ENCODE measurements at places on chromosomes 1 and 21. TPM values are rescaled to one million over a fixed set of nuclear protein-coding genes. Genes with fewer than 3 reads are reported as not detected.

DNA sequence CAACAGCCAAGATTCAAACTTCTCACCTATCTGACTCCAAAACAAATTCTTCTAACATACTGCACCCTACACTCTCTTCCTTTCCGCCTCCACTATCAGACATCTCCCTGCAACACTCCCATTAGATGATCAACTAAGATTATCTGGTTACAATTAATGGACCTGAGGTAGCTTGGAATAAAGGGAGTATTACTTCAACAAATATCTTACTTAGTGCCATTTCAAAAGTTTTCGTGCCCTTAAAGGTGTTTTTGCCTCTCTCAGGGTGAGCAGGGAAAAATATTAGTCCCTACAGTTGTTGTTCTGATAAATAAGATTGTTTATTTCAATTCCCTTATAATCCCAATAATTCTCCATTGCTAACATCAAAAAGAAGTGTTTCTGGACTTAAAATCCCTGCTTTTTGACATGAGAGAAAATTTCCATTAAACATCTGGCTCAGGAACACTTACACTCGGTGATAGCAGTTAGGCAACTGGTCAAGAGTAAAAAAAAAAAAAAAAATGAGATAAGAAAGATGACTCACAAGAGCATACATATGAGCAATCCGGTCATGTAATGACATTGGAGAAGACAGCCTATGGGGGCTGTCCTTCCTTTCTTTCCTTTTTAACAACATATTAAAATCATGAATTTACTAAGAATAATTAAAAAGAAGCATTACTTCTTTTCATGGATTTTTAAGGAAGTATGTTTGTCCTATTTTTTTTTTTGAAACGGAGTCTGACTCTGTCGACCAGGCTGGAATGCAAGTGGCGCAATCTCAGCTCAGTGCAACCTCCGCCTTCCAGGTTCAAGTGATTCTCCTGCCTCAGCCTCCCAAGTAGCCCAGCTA is 7.6 kb downstream of the RSBN1 start:
- DNase-seq = no peak

- no peak for DNase-seq
Measured at GRCh38 chr1:246317332-246318035, 189.6 kb downstream of the SMYD3 start.

DNA sequence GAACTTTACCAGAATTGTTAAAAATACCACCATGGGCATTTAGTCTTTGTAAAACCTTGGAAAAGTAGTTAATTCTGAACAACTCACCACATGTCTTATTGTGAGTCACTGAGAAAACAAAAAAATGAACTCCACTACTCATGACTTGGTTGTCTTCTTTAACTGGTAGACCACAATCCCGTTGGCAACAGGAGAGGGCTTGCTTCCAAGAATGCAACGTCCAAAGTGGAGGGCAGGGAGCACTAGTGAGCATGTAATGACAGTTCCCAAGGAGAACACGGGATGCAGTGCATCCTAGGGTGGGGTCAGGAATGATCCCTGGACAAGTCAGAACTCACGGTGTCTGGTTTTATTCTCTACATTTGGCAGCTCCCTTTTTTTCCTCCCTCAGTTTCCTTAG is 15.2 kb upstream of the HMCN1 start:
- no peak for DNase-seq

GRCh38 chr1:7638078-7638477 is 133.0 kb upstream of the VAMP3 start:
- DNase-seq = no peak

GRCh38 chr1:204340081-204340889 is 19.4 kb downstream of the PLEKHA6 start:
- no peak for DNase-seq

GRCh38 chr1:115719285-115719684 is 49.2 kb downstream of the CASQ2 start:
- no peak for DNase-seq

- no peak for DNase-seq
Measured at GRCh38 chr1:197343663-197344273, 75.7 kb downstream of the CRB1 start.

DNA sequence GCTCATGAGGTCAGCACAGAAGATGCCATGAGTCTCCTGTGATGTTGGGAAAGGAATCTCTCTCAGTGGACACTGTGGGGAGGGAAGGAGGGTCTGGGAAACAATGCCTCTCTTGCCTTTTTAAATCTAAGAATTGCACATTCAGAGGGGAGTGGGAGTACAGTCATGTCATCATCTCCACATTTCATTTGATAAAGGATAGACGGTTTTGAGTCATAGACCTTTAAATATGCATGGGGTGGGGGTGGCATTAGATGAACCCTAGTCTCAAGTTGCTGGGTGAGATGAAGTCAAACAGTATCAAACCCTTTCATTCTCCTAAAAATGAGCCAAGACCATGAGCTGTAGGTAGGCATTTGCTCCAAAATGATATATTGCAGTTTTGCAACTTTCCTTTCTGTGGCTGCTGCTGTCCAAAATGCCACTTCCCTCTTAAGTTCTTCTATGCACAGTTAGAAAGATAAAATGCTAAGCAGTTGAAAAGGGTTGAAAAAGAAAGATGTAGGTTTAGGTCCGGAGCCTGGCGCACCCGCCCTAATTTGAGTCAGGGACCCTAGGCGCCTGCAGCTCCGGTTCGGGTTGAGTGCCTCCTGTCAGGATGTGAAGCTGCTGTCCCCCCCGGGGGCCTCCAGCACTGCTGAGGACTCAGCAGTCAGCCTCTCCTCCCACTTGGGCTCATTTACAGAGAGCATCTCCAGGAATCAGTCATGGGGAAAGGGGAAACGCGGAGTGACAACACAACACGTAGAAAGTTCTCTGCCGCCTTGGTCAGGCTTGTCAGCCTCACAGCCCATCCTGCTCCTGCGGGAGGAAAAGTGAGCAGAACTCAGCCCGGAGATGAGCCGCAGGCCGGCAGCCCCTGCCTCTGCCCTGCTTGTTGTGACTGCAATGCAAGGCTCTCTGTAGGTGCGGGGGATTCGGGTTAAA is 479.3 kb upstream of the RUNX1 start:
- DNase-seq = no peak

DNA sequence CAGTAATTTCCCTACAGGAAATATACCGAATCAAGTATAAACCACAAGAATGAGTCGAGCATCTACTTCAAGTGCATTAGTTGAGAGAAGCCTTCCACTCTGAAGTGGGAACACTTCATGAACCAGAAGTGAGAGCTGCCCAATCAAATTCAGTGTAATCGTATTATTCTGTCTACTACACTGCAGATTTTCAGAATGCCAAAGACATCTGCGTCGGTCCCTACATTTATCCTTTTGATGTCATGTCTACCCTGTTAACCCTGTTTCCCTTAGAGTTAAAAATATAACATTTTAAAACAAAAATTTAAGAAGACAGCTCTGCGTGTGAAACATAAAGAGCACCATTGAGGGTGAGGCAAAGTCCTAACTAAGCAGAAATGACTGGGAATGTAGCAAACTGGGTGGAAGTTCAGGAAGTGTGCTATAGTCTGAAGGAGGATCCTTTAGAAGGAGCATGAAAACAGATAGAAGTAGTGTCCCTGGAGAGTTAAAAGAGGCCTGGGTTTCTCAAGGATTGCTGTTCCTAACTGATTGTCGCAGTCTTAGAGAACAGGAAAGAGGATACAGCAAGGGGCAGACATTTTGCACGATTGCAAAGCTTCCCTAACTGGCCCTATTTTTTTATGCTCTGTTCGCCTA is 291.2 kb downstream of the PTPRC start:
- no peak for DNase-seq

GRCh38 chr1:202807451-202807925 is 733 bp downstream of the KDM5B start:
- no peak for DNase-seq

- DNase-seq = no peak
Measured at GRCh38 chr21:45644041-45644906, 749 bp downstream of the PCBP3 start.

- no peak for DNase-seq
Measured at GRCh38 chr1:78577257-78578100, 42.8 kb upstream of the IFI44L start.

GRCh38 chr21:19523061-19523460 is 1119.5 kb upstream of the TMPRSS15 start:
- DNase-seq = no peak

DNA sequence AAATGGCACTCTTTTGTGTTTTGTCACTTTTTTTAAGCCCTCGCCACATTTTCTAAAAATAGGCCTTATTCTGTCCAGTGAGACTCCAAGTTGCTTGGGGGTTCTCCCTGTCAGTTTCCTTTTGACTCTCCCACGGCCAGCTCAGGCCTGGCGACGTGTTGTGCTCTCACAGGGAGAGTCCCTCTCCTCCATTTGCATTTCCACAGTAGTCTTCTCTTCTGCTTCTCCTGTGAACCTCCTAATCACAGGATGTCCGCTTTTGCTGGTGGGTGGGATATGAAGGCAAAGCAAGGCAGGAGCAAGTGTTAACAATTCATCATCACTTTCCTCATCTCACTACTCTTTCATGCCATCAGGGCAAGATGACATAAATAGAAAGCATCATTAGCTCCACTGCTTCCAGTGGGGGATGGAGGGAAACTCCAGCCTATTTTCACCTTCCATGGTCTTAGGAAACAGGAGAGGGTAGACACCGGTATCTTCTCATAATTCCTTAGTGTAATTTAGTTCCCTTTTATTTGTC is 99.8 kb downstream of the INTS7 start:
- no peak for DNase-seq

DNA sequence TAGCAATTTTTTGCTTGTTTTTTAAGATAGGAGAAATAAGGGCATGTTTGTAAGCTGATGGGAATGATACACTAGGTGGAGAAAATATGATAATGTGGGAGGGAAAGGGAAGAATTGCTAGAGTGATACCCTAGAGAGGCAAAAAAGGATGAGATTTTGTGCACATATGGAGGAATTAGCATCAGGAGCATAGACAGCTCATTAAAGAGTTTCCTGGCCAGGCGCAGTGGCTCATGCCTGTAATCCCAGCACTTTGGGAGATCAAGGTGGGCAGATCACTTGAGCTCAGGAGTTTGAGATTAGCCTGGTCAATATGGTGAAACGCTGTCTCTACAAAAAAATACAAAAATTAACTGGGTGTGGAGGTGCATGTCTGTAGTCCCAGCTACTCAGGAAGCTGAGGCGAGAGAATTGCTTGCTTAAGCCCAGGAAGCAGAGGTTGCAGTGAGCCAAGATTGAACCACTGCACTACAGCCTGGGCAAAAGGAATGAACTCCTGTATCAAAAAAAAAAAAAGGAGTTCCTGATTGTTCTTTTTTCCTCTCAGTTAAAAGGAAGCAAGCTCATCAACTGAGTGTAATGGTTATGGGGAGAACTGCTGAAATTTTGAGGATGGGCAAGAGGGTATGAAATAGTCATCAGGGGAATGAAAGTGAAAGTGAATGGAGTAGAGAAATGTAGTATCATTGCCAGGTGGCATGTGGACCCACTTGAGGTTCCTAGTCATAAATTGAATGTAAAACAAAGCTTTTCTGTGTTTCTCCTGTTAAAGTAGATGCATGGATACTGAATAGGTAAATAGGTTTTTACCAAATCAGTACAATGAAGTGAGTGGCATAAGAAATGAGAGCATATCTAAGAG is 35.5 kb downstream of the SH3GLB1 start:
- no peak for DNase-seq

- no peak for DNase-seq
Measured at GRCh38 chr1:204780630-204781029, 90.0 kb upstream of the NFASC start.

DNA sequence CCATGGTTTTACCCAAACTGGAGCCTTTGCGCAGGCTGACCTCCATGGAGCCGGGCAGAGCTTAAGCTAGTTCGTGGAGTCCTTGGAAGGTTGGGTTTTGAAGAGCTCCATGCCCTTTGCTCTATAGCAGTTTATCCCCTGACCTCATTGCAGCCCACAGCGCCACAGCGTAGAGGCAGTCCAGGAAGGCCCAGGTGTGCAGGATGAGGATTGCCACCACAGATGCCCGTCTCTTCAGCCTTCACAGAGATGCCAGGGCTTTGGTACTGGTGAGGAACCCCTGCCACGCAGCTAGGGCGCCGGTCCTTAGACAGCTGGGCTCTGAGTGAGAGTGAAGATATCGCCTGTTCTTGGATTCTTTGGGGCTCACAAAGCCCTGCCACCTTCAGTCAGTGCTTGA is 138.6 kb downstream of the PEX14 start:
- no peak for DNase-seq

- no peak for DNase-seq
Measured at GRCh38 chr1:38481871-38482826, 377.4 kb downstream of the RRAGC start.

GRCh38 chr1:219441884-219442283 is 171.0 kb downstream of the ZC3H11B start:
- no peak for DNase-seq

DNA sequence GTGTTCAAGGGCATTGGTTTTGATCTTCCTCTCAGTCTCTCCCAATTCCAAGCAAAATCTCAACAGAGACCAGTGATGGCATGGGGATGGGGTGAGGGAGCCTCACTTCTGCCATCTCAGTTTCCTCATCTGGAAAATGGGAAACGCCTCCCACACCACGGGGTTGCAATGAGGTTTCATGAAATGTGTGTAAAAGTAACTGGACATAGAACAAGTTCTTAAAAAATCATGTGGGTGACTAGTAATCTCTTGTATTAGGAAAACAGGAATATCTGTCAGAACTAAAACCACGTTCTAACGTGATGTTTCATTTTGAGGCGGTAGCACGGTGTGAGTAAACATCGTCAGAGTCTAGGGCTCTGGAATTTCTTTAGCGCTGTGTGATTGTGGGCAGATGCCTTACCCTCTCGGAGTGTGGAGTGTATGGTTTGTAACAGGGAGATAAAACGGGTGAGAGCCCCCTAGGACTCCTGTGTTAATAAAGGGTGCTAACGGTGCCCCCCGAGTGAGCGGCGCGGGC is 55.5 kb upstream of the DNAJC6 start:
- DNase-seq = no peak

- DNase-seq = no peak
Measured at GRCh38 chr1:94819945-94820746, at the start of gene SLC44A3. Gene SLC44A3 (plus strand): TSS chr1:94820357. CDS start chr1:94820452, 95 bp downstream.

- no peak for DNase-seq
Measured at GRCh38 chr21:15208786-15209185, 144.0 kb upstream of the NRIP1 start.

DNA sequence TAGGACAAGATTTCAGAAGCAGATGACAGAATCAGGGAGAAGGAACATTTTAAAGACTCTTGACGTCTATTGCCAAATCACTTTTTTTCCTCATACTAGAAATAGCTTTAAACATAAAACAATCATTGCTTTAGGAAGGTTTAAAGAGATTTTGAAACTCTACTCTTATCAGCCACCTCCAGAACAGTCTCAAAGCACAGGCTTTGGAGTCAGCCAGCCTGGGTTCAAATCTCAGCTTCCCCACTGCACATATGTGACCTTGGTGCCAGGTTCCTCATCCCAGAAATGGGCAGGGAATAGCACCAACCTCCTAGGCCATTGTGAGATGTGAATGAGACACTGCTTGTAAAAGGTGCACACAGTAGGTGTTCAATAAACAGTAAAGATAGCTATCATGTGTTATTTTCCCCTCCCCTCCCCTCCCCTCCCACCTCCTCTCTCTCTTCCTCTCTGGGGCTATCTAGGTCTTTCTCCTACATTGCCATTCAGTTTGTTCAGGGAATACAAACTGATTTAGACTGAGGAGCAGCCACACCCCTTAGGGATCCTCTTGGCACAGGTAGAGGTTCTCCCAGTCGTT is 20.6 kb downstream of the SPOCD1 start:
- DNase-seq = no peak

The SELENBP1 gene
- polyA plus RNA-seq = 60.5 TPM

The CFHR5 gene
- not detected for polyA plus RNA-seq

The PRKAA2 gene
- polyA plus RNA-seq = 17.0 TPM

The LCE1E gene
- not detected for polyA plus RNA-seq

The FCRL5 gene
- polyA plus RNA-seq = 0.14 TPM

The SIM2 gene
- 21.8 TPM for polyA plus RNA-seq

The DENND1B gene
- 12.5 TPM for polyA plus RNA-seq

The NDUFV3 gene
- polyA plus RNA-seq = 44.6 TPM

The NUP210L gene
- 0.11 TPM for polyA plus RNA-seq

The SYPL2 gene
- polyA plus RNA-seq = 14.0 TPM

The SHISAL2A gene
- polyA plus RNA-seq = 1.7 TPM

The VANGL1 gene
- 13.8 TPM for polyA plus RNA-seq
